ENCODE measurements at places on chromosomes 3 and 15.
A peak's percentile ranks its signal among the peaks of the same experiment; 100 is the strongest.

GRCh38 chr3:10292505-10293419 lies at the start of gene GHRL:
GHRL (minus strand) TSS chr3:10292947; CDS start chr3:10290180, 2,767 bp downstream.
- no peak for DNase-seq

DNA sequence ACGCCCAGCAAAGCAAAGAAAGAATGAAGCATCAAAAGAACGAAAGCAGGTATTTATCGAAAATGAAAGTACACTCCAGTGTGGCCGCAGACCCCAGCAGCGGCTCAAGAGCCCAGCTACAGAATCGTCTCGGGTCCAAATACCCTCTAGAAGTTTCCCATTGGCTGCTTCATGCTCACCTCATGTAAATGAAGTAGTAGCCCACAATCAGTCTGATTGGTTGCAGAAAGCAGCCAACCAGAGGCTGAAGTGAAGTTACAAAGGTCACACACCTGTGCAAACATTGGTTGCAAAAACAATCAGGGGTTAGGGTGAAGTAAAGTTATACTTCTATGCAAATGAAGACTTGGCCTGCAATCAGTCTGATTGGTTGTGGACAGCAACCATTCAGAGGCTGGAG lies 32.0 kb downstream of the SV2B start:
- no peak for DNase-seq

DNA sequence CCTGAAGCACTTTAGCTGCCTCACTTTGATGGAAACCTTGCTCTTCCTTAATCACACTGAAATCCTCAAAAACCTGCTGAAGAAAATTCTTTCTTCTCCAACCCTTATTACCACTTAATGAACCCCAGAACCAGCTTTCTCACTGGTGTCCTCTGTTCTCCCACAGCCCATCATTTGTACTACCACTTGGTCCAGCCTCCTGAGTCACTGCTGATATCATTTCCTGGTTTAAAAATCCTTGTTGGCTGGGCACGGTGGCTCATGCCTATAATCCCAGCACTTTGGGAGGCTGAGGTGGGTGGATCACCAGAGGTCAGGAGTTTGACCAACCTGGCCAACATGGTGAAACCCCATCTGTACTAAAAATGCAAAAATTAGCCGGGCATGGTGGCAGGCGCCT lies 418.6 kb upstream of the KCNMB2 start:
- no peak for DNase-seq

- DNase-seq, result no peak
These were observed 85.1 kb downstream of the RYR3 start for GRCh38 chr15:33395846-33396245.

GRCh38 chr3:105448338-105448982 lies 81.8 kb downstream of the ALCAM start:
- no peak for DNase-seq

- no peak for DNase-seq
These were observed 2.4 kb downstream of the COLQ start for GRCh38 chr3:15519096-15519495.

DNA sequence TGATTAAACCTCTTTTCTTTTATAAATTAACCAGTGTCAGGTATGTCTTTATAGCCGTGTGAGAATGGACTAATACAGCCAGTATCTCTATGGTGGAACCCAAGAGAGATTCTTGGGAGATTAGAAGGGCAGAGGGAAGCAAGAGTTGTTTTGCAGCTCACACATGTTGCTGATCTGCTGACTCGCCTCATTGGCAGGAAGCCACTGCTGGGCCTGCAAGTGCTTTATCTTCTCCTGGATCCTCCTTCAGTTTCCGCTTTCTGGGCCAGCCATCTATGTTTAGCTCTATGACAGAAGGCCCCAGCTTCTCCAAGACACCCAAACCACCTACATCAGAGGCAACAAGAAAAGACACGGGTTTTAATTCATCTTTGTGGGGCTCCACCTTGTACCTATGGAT lies 23.4 kb upstream of the GALNT15 start:
- DNase-seq, result no peak

GRCh38 chr15:70235347-70235746 lies 137.6 kb upstream of the TLE3 start:
- no peak for DNase-seq

DNA sequence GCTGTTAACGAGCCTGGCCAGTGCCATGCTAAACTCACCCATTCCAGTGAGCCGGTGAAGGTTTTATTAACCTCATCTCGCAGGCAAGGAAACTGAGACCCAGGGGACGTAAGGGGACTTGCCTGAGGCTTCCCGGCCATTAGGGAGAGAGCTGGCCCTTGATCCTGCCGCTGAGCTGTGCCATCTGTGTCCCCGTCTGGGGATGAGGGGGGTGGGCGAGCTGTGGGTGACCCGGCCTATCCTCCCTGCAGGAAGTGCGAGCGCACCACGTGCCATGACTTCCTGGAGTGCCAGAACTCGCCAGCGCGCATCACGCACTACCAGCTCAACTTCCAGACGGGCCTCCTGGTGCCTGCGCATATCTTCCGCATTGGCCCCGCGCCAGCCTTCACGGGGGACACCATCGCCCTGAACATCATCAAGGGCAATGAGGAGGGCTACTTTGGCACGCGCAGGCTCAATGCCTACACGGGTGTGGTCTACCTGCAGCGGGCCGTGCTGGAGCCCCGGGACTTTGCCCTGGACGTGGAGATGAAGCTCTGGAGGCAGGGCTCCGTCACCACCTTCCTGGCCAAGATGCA lies 88.5 kb downstream of the FBLN2 start:
- no peak for DNase-seq

GRCh38 chr15:90055182-90055581 lies 47.1 kb downstream of the IDH2 start:
- DNase-seq, result no peak

GRCh38 chr3:43852066-43852465 lies 161.3 kb downstream of the ABHD5 start:
- no peak for DNase-seq

DNA sequence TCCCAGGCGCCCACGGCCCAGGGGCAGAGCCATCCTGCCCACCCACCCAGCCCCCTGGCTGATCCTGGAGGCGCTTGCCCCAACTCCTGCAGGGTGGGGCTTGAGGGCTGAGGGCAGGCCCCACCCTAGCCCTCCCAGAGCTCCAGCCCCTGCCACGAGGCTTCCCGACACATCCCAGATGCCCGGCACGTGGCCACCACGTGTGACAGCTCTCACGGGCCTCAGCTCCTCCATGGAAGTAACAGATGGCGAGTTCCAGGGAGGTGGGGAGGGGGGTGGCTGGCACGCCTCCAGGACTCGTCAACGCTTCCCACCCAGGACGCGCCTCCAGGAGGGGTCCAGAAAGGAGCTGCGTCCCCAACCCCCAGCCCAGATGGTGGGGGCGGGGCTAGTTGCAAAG lies 29.1 kb downstream of the PLXND1 start:
- DNase-seq, result no peak

- DNase-seq, result peak; percentile 45
These were observed 35.9 kb downstream of the CCK start for GRCh38 chr3:42229942-42230688.

GRCh38 chr3:155356594-155357370 lies 63.3 kb upstream of the STRIT1 start:
- DNase-seq, result peak; percentile 2

DNA sequence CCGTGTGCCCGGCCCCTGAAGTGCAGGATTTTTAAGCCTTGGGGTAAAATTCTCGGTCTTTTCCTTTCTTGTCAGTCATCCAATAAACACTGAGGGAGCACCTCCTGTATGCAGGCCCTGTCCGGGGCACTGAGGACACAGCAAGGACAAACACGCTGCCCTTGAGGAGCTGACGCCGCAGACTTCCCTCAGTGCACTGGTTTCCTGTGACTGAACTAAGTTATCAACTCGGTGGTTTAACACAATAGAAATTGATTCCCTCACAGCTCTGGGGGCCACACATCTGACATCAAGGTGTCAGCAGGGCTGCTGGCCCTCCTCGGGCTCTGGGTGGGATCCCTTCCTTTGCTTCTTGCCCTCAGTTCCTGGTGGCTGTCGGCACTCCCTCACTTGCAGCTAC lies 65.1 kb downstream of the ZNF445 start:
- no peak for DNase-seq

DNA sequence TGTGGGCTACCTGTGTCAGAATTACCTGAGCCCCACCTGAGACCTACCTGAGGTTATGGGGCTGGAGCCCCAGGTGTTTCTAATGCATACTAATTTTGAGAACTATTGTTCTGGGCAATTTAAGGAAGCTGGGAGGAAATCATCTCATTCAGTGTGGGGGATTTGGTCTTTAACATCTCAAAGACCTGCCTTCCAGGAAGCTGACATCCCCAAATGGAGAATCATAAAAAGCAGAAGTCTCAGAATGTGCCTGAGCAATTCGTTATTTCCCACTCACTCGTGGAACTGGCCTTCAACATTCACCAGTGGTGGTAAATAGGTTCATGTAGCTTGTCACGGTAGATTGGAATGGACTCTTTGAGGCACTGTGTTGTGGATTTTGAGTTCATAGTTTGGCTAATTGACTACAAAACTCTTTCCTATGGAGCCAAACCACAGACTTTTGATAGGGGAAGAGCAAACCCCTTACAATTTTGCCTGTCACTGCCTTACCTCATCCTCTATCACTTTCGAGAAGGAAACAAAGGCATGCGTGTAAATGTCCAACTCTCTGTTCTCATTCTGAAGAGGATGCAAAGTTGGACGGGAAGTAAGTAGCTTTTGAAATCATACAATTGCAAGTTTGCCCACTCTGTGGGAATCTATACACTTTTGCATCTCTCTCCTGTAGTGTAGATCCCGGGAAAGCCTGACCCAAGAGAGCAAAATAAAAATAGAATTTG lies 521.0 kb upstream of the MDFIC2 start:
- no peak for DNase-seq

GRCh38 chr3:70729845-70730244 lies 417.4 kb upstream of the MDFIC2 start:
- DNase-seq, result no peak

DNA sequence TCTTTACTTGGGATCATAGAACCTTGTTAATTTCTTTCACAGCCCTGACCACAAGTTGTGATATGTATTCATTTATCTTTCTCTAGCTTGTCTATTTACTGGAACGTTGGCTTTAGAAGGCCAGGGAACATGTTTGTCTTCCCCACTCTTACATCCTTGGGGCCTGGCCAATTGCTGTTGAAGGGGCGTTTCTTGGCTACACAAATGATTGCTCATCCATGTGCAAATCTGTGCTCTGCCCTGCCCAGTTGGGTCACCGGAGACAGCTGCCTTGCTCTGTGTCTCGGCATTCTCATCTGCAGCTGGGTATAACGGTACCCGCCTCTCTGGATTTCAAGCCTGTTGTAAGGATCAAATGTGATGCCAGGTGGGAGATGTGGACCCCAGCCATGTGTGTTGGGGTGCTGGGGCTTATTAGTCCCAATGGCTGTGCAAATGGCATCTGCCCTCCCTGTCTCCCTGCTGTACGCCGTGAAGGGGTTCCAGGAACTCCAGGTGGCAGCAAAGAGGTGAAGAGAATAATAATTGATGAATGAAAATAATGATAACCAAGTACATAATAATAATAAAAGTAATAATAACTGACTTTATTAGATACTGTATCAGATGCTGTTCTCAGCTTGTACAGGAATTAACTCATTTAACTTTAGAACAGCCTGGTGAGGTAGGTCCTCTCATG lies 24.0 kb upstream of the TLE3 start:
- DNase-seq, result peak; percentile 7

GRCh38 chr3:190849607-190850006 lies 12.9 kb downstream of the GMNC start:
- DNase-seq, result no peak

GRCh38 chr15:101466188-101466587 lies 23.3 kb downstream of the PCSK6 start:
- no peak for DNase-seq

DNA sequence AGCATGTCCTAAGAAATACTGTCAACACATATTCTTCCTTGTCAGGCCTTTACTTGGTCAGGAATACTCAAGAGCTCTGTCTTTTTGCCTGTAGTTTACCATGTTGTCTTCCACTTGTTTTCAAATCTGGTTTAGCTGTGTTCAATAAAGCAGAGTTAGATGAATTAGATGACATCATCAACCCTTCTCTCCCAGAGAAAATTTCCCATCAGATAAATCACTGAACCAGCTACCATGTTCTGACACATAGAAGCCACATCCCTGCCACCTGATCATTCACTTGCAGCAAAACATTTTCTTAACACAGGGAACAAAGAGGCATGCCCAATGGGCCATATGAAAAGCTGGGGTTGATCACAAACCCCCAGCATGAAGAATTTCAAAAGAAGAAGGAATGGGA lies 42.1 kb downstream of the TERC start:
- no peak for DNase-seq

DNA sequence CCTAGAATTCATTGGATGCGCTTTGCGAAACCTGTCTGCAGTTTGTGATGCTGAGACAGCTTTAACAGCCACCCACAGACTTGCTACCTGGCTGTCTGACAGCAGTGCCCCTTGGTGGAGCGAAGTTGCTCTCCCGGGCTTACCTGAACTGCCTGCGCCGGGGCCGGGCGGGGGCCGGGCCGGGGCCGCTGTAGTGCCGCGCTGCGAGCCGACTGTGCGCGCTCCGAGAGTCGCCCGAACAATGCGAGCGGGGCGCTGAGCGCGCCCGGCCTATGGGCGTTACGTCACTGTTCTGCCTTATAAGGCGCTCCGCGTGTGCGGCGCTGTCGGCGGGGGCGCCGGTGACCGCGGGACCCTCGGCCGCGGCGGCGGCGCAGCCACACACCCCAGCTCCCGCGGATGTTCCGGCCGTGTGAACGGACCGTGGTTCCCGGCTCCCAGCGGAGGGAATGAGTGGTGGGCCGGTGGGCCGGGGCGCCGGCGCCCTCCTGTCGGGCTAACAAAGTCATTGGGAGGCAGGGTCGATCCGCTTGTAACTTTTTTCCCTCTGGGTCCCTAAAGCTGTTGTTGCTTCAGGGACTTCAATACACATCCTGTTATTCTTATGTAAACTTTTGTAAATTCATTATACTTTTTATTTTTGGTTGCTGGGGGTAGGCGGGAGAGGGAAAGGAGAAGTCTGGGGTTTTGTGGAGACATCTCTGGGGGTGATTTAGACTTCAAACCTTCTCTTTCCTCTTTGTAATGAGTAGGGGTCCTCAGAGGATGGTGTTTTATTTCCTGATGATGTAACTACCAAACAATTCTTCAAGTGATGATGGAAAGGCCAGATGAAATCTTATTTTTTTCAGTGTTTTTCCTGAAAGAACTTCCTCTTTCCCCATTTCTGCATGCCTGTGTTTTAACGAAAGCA lies 58.5 kb downstream of the CMSS1 start:
- DNase-seq, result peak; percentile 77

DNA sequence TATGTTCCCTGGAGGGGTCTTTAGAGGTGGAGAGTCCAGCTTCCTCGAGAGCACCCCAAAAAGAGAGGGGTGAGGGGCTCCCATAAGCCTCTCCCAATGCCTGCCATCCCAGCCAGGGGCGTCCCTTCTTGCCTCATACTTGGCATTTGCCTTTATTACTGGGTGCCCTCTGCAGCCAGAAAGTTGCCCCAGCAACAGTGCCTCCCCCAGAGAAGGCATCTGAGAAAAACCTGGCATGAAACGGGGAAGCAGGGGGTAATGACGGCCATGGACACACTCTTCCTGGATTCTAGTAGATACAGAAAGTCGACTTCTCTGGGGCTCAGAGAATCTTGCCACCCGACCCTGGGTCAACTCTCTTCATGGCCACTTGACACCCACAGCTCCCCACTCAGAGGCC lies 90.1 kb downstream of the PCSK6 start:
- DNase-seq, result no peak

- DNase-seq, result no peak
These were observed 7.4 kb downstream of the EPHA3 start for GRCh38 chr3:89114841-89115223.
